ENCODE measurements at places on chromosomes 1 and 21. TPM values are rescaled to one million over a fixed set of nuclear protein-coding genes. Genes with fewer than 3 reads are reported as not detected.

MEX3A gene
- 1.2 TPM for total RNA-seq

TMCO2 gene
- total RNA-seq: not detected

ANGPTL3 gene
- not detected for total RNA-seq

GRIK3 gene
- total RNA-seq: 0.55 TPM

THEM5 gene
- total RNA-seq: not detected

NBPF20 gene
- 4.0 TPM for total RNA-seq

SYPL2 gene
- 2.0 TPM for total RNA-seq

RGS5 gene
- total RNA-seq: 80.9 TPM

CFAP107 gene
- not detected for total RNA-seq

CD1D gene
- total RNA-seq: 1.7 TPM

SPATA17 gene
- 3.2 TPM for total RNA-seq

NFASC gene
- total RNA-seq: 52.3 TPM

RGS16 gene
- total RNA-seq: 22.4 TPM

FCN3 gene
- 2.1 TPM for total RNA-seq

CADM3 gene
- 4.2 TPM for total RNA-seq

ZYG11B gene
- 33.3 TPM for total RNA-seq

BSND gene
- not detected for total RNA-seq

Data from ureter (tissue), 1 donor.